ENCODE measurements at places on chromosomes 16 and 17. TPM values are rescaled to one million over a fixed set of nuclear protein-coding genes. Genes with fewer than 3 reads are reported as not detected.

DNA sequence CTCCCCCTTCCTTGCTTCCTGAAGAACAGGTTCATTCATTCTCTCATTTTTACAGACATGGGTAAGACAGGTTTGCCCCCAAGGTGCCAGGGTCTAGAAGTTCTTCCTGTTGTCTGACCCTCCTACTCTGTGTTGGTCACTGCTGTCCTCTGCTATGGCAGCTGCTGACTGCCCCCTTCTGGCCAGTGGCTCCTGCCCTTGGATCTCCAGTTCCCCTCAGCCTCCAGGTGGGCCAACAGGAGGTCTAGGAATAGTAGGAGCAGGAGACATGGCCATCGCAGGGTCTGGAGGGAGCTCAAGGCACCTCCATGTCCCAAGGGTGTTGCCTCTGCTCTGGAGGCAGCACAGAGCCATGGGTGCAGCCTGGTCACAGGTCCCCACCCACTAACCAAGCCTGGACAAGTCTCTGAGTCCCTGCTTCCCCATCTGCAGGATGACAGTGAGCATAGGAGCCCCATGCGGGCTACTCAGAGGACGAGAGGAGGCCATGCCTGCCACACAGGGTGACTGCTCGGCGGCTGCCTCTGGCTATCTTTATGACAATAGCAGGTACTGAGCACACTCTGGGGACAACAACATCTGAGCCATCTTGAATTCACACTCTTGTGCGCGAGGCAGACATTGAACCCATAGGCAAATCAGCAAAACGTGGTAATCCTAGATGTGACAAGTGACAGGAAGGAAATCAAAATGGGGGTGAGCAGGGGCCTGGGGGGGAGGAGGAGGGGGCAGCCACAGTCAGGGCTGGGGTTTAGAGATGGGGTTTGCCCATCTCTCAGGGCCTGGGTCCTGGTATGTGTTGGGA is 27.0 kb upstream of the NXPH3 start:
- no peak for DNase-seq

GRCh38 chr16:85519540-85520231 is 93.4 kb upstream of the GSE1 start:
- no peak for DNase-seq

GRCh38 chr17:49551221-49552069 is 24.2 kb upstream of the NXPH3 start:
- no peak for DNase-seq

DNA sequence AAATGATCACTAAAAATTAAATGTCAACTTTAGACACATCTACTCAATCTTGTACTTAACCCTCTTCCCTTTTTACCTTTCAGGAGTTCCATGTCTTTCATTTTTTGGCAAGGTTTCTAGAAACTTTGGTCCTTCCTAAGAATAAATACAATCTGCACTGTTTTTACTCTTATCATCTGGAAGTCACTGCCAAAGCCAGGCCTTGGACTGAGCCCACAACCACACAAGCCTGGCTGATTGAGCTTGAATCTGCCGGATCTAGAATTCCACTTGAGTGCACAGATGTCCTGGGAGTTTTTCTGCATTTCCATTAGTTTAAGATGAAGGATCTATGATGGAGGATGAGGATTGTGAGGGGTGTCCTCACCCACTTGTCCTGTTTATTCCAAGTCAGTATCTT is 126.1 kb downstream of the VPS53 start:
- DNase-seq: no peak

DNA sequence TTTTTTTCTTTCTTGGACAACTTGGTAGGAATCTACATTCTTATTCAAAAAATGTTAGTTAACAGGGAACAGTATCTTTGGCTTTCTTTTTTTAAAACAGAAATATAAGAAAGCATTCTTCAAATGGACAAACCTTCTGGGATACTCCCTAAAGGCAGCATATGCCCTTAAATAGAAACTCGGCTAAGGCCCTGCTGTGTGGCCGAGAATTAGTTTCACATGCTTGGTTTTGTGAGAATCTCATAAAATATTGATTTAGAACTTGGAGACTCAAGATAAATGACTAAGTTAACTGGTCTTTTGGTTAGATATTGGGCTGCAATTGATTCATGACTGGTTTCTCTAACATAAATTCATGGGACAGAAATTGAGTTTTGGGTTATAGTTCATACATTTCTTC is 359.9 kb upstream of the XYLT1 start:
- no peak for DNase-seq

Gene CRYBA1
- total RNA-seq: not detected

Gene CDYL2
- total RNA-seq: 12.8 TPM
